ENCODE measurements at places on chromosomes 4 and X.
A peak's percentile ranks its signal among the peaks of the same experiment; 100 is the strongest.

DNA sequence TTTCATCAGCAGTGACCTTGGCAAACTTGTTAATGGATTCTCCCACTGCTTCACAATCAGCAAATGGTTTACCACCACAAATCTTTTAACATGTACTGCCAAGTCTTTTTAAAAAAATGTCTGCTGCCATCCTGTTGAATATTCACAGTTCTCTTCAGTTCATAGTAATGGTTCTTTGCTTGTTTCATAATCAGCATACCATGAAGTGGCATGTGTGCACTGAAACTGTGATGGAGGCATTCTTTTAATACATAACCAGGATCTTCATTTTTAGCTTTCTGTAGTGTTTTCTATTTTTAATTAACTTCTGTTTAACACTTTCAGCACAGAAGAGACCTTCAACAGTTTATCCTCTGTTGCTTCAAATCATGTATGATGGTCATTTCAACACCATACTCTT, 230.1 kb upstream of the ARSJ start:
- no peak for DNase-seq

DNA sequence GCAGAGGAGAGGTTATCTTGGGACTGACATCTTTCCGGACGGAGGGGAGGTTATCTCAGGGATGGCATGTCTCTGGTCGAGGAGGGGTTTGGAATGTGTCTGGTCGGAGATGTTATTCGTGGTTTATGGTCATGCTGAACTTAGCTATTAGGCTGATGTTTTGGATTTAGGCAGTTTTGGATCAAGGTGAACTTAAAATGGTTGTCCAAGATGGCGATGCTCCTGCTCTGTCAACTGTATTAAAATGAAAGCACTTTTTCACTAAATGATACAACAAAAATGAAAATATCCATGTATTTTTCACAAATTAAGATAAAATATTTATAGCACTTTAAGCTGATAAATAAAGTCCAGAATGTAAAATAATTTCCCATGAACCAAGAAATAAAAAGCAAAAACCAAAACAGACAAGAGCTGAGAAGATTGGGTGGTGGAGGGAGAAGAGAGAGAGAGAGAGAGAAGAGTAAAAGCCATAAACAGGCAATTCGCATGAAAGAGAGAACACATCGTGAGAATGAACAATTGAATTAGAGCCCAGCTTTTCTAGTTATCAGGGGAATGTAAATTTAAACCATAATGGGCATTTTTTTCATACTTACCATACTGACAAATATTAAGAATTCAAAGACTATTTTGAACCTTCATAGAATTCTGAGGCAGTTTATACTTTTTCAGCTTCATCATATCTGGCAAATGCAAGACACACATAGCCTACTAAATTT, 2236.0 kb upstream of the AGA start:
- DNase-seq, result no peak

- DNase-seq, result no peak
Observed at GRCh38 chrX:50167366-50167765, 33.4 kb downstream of the AKAP4 start.

DNA sequence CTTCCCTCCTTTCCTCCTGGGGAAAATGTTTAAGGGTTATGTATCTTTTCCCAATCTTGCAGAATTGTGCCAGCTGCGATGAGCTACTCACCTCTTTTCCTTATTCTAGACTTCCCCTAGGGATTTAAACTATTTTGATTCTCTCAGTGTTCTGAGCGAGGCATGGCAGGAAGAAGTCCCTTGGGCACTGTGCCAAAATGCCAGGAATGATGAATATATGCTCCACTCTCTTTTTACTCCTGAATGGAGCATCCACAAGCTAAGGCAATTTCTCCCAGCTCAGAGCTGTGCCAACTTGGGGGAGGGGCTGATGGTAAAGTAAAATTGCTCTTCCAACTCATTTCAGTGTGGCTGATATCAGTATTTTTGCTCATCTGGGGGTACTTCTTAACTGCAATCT, 4.0 kb upstream of the C4orf17 start:
- DNase-seq, result peak; percentile 2

- no peak for DNase-seq
Observed at GRCh38 chr4:85672116-85672515, 197.2 kb downstream of the ARHGAP24 start.

GRCh38 chr4:40933272-40934053, 183.7 kb downstream of the NSUN7 start:
- DNase-seq, result no peak

GRCh38 chrX:40394302-40394701, 186.5 kb upstream of the ATP6AP2 start:
- DNase-seq, result no peak

GRCh38 chr4:139838811-139839210, 173.2 kb downstream of the MGST2 start:
- DNase-seq, result no peak

DNA sequence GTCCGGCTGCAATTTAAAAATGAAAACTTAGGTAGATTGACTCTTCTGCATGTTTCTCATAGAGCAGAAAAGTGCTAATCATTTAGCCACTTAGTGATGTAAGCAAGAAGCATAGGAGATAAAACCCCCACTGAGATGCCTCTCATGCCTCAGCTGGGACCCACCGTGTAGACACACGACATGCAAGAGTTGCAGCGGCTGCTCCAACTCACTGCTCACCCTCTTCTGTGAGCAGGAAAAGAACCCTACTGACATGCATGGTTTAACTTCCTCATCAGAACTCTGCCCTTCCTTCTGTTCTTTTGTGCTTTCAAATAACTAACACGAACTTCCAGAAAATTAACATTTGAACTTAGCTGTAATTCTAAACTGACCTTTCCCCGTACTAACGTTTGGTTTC, 41.0 kb downstream of the MAP7D3 start:
- DNase-seq, result no peak

GRCh38 chrX:136665258-136665900, 17.4 kb downstream of the CD40LG start:
- no peak for DNase-seq

DNA sequence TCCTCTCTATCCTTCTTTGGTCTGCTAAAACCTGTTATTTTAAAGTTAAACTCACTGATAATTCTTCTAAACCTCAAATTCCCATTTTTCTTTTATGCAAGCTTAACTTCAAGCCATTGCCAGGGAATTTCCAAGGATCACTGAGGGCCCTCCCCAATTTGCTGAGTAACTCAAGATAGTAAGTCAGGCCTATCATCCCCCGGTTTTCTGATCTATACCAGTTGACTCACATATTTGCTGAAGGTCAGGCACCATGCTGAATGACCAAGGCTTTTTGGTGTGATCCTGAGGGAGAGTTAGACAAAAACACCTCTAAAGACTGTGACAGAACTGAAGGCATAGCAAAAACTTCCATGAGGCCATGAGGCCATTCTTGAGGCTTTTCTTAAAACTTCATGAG, 1301.9 kb downstream of the PCDH7 start:
- no peak for DNase-seq

GRCh38 chr4:44725166-44725565, 1.2 kb downstream of the GNPDA2 start:
- DNase-seq, result no peak

- no peak for DNase-seq
Observed at GRCh38 chr4:11427121-11427996, 1.3 kb downstream of the HS3ST1 start.

GRCh38 chrX:141989134-141989533, 85.4 kb downstream of the MAGEC1 start:
- DNase-seq, result no peak

- no peak for DNase-seq
Observed at GRCh38 chr4:158808399-158808798, 39.6 kb downstream of the FNIP2 start.

GRCh38 chr4:67430989-67431388, 114.3 kb downstream of the CENPC start:
- no peak for DNase-seq

Measured in SHP77 treated with DMSO at 0.1 percent for 48 hours (cell line).